ENCODE measurements at places on chromosomes 5 and 9.

DNA sequence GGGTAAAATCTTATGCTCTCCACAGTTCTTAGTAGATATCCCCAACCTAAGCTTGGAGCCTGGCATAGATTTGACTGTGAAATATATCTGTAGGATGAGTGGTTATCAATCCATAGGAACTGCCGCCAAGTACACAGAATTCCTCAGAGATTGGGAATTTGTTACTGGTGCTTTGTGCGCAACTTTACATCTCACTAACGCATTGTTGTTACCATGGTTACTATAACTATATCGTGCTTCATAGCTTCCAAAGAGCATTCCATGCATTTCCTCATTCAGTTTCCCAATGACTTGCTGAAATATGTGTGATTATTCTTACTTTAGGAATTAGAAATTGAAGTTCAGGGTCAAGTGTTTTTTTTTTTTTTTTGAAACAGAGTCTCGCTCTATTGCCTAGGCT lies 9.5 kb upstream of the GGTA1 start:
- no peak for DNase-seq

DNA sequence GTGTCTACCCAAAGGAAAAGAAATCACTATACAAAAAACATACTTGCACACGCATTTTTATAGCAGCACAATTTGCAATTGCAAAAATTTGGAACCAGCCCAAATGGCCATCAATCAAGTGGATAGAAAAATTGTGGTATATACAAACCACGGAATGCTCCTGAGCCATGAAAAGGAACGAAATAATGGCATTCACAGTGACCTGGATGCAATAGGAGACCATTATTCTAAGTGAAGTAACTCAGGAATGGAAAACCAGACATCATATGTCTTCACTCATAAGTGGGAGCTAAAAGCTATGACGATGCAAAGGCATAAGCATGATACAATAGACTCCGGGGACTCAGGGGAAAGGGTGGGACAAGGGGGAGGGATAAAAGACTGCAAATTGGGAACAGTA lies 78.4 kb downstream of the ENC1 start:
- DNase-seq, result no peak

DNA sequence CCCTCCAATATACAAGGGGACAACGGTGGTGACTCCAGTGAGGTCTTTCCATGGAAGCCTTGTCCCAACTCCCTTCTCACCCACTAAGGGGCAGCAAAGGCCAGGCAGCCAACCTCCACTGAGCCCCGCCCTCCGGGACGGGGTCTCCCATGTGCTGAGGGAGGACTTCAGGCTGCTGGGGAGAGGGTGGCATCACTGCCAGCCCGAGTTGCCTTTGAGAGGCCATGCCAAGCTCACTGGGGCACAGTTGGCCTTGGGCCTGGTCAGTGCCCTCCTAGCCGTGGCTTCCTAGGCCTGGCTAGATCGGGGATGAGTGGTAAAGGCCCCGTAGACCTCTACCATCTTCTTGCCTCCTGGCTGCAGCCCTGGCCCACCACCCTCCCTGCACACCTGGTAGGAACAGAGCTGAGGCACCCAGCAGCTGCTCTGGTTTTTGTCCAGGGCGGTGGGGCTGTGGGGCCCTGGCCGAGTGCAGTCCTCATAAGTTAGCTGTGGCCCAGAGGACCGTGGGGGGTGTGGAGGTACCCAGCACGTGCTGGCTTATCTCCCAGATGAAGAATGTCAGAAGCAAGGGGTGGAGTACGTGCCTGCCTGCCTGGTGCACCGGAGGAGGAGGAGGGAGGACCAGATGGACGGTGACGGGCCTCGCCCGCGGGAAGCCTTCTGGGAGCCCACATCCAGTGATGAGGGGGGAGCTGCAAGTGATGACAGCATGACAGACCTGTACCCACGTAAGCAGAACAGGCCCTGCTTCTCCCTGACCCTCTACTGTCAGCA lies 3.2 kb downstream of the SURF2 start:
- peak; percentile 88 for DNase-seq

DNA sequence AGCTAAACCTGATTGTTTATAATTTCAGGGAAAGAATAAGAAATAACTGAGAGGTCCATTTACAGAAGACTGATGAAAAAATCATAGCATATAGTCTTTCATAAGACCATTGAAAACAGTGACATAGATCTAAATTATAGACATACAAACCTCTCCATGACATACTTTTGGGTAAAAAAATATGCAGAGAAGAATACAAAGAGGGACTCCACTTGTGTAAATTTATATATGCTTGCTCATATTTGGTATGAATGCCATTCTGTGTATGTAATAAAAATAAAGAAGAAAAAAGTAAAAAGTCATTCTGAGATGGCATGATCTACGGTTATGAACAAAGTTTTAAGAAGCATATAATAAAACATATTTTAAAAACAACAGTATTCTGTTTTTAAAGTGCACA lies 310.7 kb downstream of the ASTN2 start:
- DNase-seq, result no peak

DNA sequence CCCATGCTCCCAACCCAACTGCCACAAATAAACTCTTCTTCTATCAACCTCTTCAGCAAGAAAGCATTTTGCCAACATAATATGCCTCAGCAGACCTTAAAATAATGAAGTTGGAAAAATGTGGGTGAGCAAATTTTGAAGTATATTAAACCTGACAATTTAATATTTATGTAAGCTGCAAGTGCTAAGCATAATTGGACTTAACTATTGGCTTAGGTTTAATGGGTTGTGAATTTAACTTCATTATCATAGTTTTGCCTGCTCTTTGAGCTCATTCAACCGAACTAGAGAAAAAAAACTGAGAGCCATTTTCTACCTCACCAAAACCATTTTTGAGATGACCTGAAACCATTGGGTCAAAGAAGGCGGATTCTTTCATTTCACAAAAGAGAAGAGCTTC lies 805.5 kb upstream of the DMAC1 start:
- no peak for DNase-seq

DNA sequence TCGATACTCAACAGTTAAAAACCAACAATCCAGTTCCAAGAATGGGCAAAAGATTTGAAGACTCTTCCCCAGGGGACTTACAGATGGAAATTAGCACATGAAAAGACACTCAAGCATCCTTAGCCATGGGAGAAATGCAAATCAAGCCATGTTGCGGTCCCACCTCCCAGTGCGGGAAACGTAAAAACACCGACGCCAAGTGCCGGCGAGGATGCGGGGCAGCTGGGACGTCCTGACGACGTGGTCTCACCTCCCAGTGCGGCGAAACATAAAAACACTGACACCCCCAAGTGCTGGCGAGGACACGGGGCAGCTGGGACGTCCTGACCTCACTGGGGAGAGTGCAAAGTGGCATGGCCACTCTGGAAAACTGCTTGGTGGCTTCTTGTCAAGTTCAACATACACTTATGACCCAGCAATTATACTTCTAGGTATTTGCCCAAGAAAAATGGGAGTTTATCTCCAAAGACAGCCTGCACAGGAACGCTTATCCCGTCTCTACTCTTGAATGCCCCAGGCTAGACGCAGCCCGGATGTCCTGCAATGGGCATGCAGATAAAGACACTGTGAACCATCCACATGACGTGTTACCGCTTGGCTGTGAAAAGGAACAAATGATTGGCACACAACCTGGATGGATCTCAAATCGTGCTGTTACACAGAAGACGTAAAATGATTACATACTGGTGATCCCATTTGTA lies 60.1 kb upstream of the UBAC1 start:
- no peak for DNase-seq

- DNase-seq, result no peak
These were observed 473.9 kb upstream of the COX7C start for GRCh38 chr5:86143837-86144236.

- no peak for DNase-seq
These were observed 129.9 kb downstream of the BOD1 start for GRCh38 chr5:173486355-173487225.

GRCh38 chr5:179227580-179228311 lies 117.5 kb downstream of the ADAMTS2 start:
- no peak for DNase-seq

- no peak for DNase-seq
These were observed 937.2 kb upstream of the TYRP1 start for GRCh38 chr9:11755951-11756350.

- no peak for DNase-seq
These were observed 63.4 kb downstream of the DENND1A start for GRCh38 chr9:123866497-123866896.

GRCh38 chr9:90880669-90881068 lies 79.0 kb downstream of the SYK start:
- no peak for DNase-seq

DNA sequence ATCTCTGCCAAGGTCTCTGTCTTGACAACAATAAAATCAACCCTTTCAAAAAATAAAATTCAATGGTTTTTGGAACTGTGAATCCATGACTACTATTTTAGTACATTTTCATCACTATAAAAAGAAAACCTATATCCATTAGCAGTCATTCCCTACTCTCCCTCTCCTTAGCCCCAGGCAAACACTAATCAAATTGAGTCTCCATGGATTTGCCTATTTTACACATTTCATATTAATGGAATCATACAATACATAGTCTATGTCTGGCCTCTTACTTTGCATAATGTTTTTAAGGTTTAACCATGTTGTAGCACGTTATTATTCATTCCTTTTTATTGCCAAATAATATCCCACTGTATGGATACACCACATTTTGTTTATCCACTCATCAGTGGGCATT lies 24.1 kb downstream of the RIGI start:
- DNase-seq, result no peak

GRCh38 chr5:54659700-54660131 lies 142.2 kb downstream of the SNX18 start:
- DNase-seq, result no peak

All from NCI-H524 (cell line).